ENCODE measurements at places on chromosomes 3 and 15. TPM values are rescaled to one million over a fixed set of nuclear protein-coding genes. Genes with fewer than 3 reads are reported as not detected.

The CCRL2 gene
- 1.4 TPM for total RNA-seq

The CIDEC gene
- not detected for total RNA-seq

The DUOX1 gene
- total RNA-seq = 0.18 TPM

The ATOSA gene
- 26.3 TPM for total RNA-seq

The LMCD1 gene
- total RNA-seq = 1.3 TPM

The POPDC2 gene
- 0.73 TPM for total RNA-seq

The OR5H1 gene
- not detected for total RNA-seq

The TM4SF18 gene
- total RNA-seq = not detected

The MST1 gene
- 15.9 TPM for total RNA-seq

The CCR9 gene
- not detected for total RNA-seq

The UROC1 gene
- not detected for total RNA-seq

The CHRM5 gene
- total RNA-seq = not detected

The C3orf49 gene
- total RNA-seq = not detected

The CHRFAM7A gene
- total RNA-seq = not detected

The BDH1 gene
- total RNA-seq = 131 TPM

The GOLGA8J gene
- total RNA-seq = 0.41 TPM

The LRRC31 gene
- total RNA-seq = not detected

The INSYN1 gene
- not detected for total RNA-seq

The SEMA3B gene
- 0.77 TPM for total RNA-seq

The NMNAT3 gene
- 7.3 TPM for total RNA-seq

The PLOD2 gene
- total RNA-seq = not detected

The CYP19A1 gene
- 0.75 TPM for total RNA-seq

The NDN gene
- total RNA-seq = 1.6 TPM

The PIERCE2 gene
- not detected for total RNA-seq

The HHLA2 gene
- 1.8 TPM for total RNA-seq

The CEP63 gene
- 23.4 TPM for total RNA-seq

The MESP1 gene
- total RNA-seq = 6.2 TPM

The TMEM207 gene
- total RNA-seq = not detected

The THSD4 gene
- total RNA-seq = not detected

The AMT gene
- total RNA-seq = 3.1 TPM

The UBXN7 gene
- total RNA-seq = 78.1 TPM

The NOX5 gene
- not detected for total RNA-seq

The ANKRD63 gene
- not detected for total RNA-seq

The C2CD4A gene
- 0.20 TPM for total RNA-seq

The CRABP1 gene
- 1.7 TPM for total RNA-seq

The GOLGA6A gene
- not detected for total RNA-seq

The P2RY1 gene
- total RNA-seq = 1.9 TPM

The SKOR1 gene
- 0.16 TPM for total RNA-seq

The MYL3 gene
- total RNA-seq = not detected

The GNL3 gene
- 171 TPM for total RNA-seq

The CPN2 gene
- not detected for total RNA-seq

The CRTAP gene
- total RNA-seq = 44.1 TPM

The KCTD6 gene
- total RNA-seq = 2.5 TPM

The NRROS gene
- total RNA-seq = 17.2 TPM

The CMTM8 gene
- total RNA-seq = 7.8 TPM

Measured in activated naive CD4-positive, alpha-beta T cell treated with anti-CD3 and anti-CD28 coated beads, Interleukin-2, amount 50 U/mL, for 72 hours (primary cell).